Sigmoid colon (tissue), 7 donors: ENCODE measurements at places on chromosomes 3 and 15. TPM values are rescaled to one million over a fixed set of nuclear protein-coding genes. Genes with fewer than 3 reads are reported as not detected.

- peak; percentile 80 for DNase-seq
These were observed at the start of gene PPM1M for GRCh38 chr3:52245322-52246263. Gene PPM1M (plus strand): TSS chr3:52245759. CDS start chr3:52245825, 66 bp downstream.

Gene NANOGP8
- not detected for total RNA-seq

DNA sequence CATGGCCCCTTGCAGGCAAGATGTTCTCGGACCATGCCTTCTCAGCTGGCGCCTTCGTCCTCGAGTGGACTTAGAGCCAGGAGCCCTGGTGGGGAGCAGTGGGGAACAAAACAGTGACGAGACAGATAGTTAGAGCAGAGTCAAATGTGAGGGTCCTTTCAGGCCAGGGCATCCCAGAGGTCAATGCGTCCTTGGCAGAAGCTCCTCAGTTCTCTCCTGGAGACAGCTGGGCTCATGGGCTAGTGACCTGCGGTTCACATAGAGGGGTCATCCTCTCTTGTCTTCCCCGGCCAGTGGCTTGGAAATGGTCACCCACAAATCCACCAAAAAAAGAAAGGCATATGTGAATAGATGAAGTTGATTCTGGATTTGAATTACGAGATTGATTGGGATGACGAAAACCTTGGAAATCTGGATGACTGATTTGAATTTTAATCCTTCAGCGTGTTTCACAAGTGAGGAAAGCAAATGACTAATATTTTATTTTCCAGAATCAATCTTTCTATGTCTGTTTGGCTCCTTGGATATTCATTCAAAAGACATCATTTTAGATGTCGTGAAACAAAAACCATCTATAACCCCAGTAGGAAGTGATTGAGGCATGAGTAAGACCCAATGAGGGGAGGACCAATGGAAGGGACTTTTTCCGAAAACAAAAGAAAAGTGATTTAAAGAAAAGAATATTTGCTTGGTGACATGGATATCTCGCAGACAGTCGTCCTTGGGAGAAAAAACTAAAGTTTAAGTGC is 84.5 kb downstream of the ASB7 start:
- no peak for DNase-seq

Gene FOXL2NB
- not detected for total RNA-seq

GRCh38 chr15:92638291-92638708 is 17.3 kb downstream of the FAM174B start:
- no peak for DNase-seq

DNA sequence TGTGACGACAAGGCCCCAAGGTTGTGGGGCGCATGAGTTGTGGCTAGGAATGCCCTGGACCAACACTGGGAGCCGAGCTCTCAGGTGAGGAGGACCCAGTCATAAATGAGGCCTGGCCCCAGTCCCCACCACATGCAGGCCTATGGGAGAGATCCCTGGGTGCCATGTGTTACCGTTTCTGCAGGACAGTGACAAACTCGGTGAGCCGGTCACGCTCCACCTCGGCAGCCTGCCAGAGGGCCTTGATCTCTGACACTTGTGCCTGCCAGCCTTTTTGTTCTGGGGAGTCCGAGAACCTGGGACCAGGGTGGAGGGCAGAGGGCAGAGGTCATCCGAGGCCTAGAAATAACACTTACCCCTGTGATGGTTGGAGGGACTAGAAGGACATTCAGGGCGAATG is 27.7 kb upstream of the HHATL start:
- DNase-seq, result peak; percentile 46

Gene CDHR4
- total RNA-seq, result 0.99 TPM

Gene MME
- total RNA-seq, result 5.0 TPM

DNA sequence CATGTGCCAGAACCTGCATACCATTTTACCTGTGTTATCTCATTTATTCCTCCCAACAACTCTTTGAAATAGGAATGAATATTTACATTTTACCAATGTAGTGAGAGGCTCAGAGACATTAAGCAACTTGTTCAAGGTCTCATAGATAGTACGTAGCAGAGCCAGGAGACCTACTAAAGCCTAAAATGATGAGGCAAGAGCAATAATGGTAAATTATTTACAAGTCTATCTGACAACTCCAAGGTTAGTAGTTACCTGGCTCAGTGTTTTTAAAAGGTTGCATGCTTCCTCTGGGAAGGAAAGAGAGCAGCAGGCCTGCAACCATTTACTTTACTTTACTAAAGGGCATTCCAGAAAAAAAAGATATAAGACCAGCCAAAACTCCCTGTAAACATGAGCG is 103.0 kb downstream of the CFAP20DC start:
- no peak for DNase-seq

DNA sequence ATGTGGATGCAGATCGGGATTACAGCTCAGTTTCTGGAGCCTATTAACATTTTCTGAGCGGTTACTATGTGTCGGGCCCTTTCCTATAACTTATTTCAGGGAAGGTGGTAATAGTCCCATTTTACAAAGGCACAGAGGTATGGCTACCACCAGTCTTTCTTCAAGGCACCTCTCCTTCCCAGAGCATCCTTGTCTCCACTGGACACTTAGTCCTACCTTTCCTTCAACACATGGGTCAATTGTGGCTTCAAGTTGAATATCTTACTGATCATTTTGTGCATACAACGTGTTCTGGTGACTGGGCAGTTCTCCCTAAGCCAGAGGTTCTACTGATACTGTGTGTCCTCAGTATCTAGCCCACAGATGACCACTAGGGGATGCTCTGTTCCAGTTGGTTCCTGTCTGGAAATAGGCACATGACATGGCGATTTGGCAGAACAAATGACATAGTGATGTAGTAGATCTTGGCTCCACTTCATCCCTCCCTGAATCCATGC is 60.7 kb upstream of the CMTM8 start:
- no peak for DNase-seq

- DNase-seq, result no peak
These were observed 213.0 kb downstream of the FMN1 start for GRCh38 chr15:32981536-32981935.

Gene CPLX3
- total RNA-seq, result not detected

Gene GALNT15
- total RNA-seq, result 92.0 TPM
